ENCODE measurements at places on chromosomes 1 and 21.

DNA sequence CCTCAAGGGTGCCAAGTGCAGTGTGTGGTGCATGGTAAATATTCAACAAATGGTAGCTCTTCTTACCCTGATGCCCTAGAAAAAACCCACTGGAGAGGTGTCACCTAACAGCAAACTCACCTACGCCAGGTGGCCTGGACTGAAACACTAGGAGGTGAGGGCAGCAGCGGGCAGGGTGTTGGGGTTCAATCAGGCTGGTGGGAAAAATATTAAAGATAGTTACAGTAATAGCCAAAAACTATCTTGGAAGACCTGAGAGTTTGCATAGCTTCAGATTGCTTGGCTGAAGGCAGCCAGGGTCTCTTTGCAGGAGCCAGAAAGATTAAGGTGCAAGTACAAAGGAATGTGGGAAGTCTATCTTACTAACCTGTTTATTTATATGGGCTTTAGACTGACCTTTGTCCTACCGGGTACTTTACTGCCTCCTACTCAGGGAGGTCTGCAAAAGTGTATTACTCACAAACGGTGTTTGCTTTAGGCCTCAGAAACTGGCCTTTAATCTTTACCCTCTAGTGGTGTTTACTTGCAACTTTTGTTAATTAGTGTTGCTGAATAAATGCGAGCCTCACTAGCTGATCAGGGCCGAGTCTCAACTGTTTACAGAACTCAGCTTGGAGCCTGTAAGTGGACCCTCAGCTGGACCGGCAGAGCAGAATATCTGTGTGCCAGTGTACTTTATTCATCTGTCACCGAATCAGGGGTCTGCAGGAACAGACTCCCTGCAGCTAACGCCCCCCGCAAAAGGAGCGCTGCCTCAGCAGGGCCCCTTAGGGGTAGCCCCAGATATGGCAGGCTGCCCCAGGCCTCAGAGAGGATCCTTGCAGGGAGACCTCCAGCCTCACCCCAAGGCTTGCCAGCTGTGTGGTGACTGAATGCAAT lies 63.9 kb downstream of the SYF2 start:
- no peak overlapping the region for H3K4me3 ChIP-seq
- no peaks in the 10 kb centered on the region for H3K27me3 ChIP-seq
- DNase-seq, result no peak
- H3K27ac ChIP-seq, result no peak overlapping the region
- peaks cover 4% of the 10 kb centered on the region for H3K4me1 ChIP-seq

DNA sequence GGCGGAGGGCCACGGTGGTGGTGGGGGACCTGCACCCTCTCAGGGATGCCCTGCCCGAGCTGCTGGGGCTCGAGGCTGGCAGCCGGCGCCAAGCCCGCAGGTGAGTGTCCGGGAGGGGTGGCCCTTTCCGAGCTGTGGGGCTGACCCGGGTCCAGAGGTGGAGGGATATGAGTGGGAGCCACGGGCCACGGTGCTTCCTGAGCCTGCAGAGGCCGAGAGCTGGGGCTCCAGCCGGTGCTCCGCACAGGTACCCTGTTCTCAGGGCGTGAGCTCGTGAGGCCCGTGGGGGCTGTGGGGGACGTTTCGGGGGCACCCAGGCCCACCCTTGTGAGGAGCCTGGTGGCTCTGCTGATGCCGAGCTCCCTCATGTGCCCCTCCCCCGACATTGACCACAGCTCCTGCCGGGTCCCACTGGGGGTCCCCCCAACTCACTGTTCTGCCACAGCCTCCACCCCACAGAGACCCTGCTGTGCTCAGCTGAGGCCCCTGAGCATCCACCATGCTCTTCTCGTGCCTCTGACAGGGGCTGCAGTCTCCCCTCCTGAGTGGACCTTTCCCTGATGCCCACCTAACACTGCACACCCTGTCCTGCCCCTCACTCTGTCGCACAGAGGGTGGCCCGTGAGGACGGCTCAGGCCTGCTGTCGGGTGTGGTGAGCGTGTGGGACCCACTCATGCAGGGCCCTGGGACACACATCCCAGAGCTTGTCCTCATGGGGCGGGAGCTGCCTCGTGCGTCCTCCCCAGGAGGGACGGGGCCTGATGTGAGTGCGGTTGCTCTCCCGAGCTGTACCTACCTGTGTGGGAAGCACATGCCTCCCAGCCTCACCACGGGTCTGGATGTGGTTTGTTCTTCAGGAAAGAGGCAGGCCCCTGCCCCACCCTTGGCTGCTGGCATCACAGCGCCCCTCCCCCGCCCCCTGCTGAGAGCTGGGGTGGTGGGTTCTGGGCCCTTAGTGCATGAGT lies 27.5 kb downstream of the SLX9 start:
- peaks cover 8% of the 10 kb centered on the region for H3K36me3 ChIP-seq
- H3K4me1 ChIP-seq, result no peaks in the 10 kb centered on the region
- H3K27me3 ChIP-seq, result no peaks in the 10 kb centered on the region
- DNase-seq, result no peak

DNA sequence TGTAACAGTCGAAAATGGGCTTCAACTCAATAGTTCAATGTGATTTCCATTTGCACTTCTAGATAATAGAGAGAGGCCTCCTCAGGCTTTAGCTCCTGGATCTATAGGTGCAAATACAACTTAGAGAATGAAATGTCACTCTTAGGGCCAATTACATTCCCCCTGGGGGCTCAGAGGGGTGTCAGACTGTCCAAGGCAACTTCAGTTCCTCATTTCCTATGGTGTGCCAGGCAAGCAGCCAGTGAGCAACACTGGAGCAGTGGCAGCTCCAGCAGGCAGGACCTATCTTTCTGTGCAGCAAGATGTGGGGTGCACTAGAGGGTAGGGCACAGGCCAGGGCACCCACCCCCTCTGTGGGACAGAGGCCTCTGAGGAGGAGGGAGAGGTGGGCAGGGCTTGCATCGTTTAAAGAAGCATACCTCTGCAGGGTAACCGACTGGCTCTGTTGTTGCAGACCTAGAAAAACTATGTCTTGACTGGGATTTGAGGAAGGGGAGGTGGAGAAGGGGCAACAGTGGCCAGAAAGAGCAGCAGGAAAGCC lies 97.3 kb downstream of the SUSD4 start:
- no peaks in the 10 kb centered on the region for H3K36me3 ChIP-seq
- H3K4me1 ChIP-seq, result no peaks in the 10 kb centered on the region
- H3K27ac ChIP-seq, result no peak overlapping the region

DNA sequence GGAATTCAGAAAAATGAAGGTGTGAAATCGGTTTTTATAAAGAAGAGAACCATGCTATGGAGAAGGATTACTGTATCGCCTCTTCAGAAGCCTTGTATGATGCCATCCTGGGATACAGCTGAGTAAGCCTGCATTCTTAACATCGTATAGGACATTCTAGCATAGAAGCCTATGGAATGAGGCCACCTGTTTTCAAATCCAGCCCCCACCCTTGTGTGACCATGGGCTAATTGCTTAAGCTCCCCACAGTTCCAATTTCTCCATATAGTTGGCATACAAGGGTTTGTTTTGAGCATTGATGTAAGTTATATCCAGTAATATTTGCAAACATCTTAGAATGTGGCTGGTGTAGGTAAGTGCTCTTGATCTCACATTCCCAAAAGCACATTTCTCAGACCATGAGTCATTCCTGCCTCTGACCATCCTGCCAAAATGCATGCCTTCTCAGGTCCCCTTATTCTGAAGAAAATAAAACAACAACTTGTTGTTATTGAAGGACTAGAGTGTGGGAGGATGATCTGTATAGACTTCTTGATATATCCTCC lies 1.5 kb downstream of the OR14A2 start:
- no peaks in the 10 kb centered on the region for H3K4me1 ChIP-seq
- no peak overlapping the region for H3K4me3 ChIP-seq
- no peaks in the 10 kb centered on the region for H3K36me3 ChIP-seq
- DNase-seq, result no peak
- H3K27ac ChIP-seq, result no peak overlapping the region

GRCh38 chr1:84247425-84248220 lies 53.9 kb upstream of the SAMD13 start:
- H3K4me3 ChIP-seq, result no peak overlapping the region
- DNase-seq, result no peak
- H3K4me1 ChIP-seq, result no peaks in the 10 kb centered on the region
- no peak overlapping the region for H3K27ac ChIP-seq

- H3K4me3 ChIP-seq, result no peak overlapping the region
- no peaks in the 10 kb centered on the region for H3K4me1 ChIP-seq
These were observed 40.2 kb downstream of the SMG7 start for GRCh38 chr1:183512450-183512849.

- H3K27ac ChIP-seq, result no peak overlapping the region
- no peak for DNase-seq
- no peak overlapping the region for H3K4me3 ChIP-seq
- H3K4me1 ChIP-seq, result no peaks in the 10 kb centered on the region
- peaks cover 12% of the 10 kb centered on the region for H3K36me3 ChIP-seq
These were observed 17.3 kb downstream of the GLRX2 start for GRCh38 chr1:193087893-193088292.
